ENCODE measurements at places on chromosomes 2 and 18. TPM values are rescaled to one million over a fixed set of nuclear protein-coding genes. Genes with fewer than 3 reads are reported as not detected.
A peak's percentile ranks its signal among the peaks of the same experiment; 100 is the strongest.

Gene HJURP
- not detected for total RNA-seq

Gene ATP6V1B1
- 1.2 TPM for total RNA-seq

Gene CDH2
- 7.5 TPM for total RNA-seq

Gene PARD6G
- 10.5 TPM for total RNA-seq

GRCh38 chr2:9720352-9721093 is 89.7 kb upstream of the YWHAQ start:
- no peaks in the 10 kb centered on the region for H3K4me1 ChIP-seq
- no peak overlapping the region for H3K4me3 ChIP-seq
- no peaks in the 10 kb centered on the region for H3K27me3 ChIP-seq
- no peaks in the 10 kb centered on the region for H3K36me3 ChIP-seq
- no peak for DNase-seq

GRCh38 chr2:219388907-219389156 is 1.1 kb upstream of the DNPEP start:
- DNase-seq = no peak
- H3K27ac ChIP-seq = peak overlapping the region; percentile 96
- H3K36me3 ChIP-seq = peaks cover 9% of the 10 kb centered on the region
- H3K4me3 ChIP-seq = peak overlapping the region; percentile 76
- no peaks in the 10 kb centered on the region for H3K27me3 ChIP-seq

DNA sequence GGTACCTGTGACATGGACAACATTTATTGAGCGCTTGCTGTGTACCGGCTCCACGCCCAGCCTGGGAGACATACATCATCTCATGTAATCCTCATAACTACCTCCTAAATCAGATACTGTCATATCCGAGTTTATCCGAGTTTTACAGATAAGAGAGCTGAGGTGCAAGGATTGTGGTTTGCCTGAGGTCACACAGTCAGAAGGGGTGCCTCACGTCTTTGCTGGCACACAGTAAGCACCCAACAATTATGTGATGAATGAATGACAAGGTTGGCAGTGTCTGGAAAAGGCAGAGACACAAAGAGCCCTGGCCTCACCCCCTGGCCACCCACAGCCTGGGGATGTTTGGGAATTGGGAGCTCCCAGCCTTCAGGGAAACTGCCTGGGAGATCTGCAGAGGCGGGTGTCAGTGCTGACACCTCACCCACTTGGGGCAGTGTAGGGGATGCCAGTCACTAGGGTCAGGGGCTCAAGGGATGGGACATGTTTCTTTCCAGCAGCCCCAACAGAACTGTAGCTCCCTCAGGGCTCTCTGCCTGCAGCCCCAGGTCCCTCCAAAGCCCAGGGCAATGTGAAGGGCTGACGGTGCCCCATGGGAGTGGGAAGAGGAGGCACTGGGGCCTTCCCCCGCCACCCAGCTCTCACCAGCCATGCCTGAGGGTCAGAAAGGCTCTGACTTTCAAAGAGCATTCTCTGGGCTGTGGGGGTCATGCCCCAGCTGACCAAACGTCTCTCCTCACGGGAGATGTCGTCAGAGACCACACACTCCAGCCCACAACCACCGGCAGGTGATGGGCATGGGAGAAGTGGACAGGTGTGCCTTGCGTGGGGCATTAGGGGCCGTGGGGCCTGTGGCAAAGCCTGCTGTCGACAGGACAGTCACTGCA is 157.5 kb downstream of the ZFP36L2 start:
- H3K4me1 ChIP-seq = peaks cover 45% of the 10 kb centered on the region
- H3K27ac ChIP-seq = peak overlapping the region; percentile 63
- no peak overlapping the region for H3K4me3 ChIP-seq
- no peaks in the 10 kb centered on the region for H3K36me3 ChIP-seq

DNA sequence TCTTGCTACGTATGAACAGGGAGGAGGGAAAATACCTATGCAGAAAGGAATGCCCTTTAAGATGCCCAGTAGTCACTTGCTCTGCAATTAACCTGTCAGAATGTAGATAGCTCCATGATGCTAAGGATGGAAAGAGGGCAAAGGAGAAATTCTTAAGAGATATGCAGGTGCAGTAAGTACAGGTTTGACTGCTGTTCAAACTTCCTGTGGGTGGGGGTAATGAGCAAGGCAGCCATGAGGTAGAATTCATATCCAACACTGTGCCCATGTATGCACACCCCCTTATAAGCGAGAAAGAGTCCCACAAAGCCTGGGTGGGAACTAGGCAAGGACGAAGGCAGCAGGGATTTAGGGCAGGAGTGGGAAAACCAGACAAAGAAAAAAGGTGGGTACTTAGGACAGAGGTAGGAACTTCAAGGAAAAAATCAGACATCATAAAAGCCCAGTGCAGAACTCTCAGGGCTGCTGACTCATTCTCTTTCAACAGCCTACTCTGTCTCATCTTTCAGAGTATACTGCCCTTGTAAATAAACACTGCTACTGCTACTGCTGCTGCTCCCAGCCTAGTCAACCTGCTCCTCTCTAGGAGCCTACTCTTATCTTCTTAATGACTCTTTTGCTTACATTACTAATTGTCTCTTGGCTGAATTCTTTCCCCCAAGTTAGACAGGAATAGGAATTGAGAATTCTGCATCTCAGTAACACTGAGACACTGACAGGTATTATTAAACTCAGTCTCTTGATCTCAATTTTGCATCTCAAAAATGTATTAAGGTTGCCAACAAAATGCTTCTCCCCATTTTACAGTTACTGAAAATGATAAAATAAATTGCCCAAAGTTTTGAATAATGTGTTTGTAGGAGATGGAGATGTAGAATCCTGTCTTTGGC is 189.0 kb downstream of the PTH2R start:
- no peaks in the 10 kb centered on the region for H3K27me3 ChIP-seq
- H3K36me3 ChIP-seq = no peaks in the 10 kb centered on the region

DNA sequence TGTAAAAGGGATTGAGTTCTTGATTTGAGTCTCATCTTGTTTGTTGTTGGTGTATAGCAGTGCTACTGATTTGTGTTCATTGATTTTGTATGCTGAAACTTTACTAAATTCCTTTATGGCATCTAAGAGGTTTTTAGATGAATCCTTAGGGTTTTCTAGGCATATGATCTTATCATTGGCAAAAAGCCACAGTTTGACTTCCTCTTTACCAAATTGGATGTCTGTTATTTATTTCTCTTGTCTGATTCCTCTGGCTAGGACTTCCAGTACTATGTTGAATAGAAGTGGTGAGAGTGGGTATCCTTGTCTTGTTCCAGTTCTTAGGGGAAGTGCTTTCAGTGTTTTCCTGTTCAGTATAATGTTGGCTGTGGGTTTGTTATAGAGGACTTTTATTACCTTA is 4.8 kb downstream of the ANKAR start:
- no peaks in the 10 kb centered on the region for H3K4me1 ChIP-seq
- no peak for DNase-seq
- H3K36me3 ChIP-seq = no peaks in the 10 kb centered on the region
- no peaks in the 10 kb centered on the region for H3K27me3 ChIP-seq

- no peaks in the 10 kb centered on the region for H3K36me3 ChIP-seq
- no peak overlapping the region for H3K4me3 ChIP-seq
- no peaks in the 10 kb centered on the region for H3K4me1 ChIP-seq
- DNase-seq = no peak
- no peak overlapping the region for H3K27ac ChIP-seq
These were observed 4.7 kb upstream of the PPP4R1 start for GRCh38 chr18:9619056-9619455.

DNA sequence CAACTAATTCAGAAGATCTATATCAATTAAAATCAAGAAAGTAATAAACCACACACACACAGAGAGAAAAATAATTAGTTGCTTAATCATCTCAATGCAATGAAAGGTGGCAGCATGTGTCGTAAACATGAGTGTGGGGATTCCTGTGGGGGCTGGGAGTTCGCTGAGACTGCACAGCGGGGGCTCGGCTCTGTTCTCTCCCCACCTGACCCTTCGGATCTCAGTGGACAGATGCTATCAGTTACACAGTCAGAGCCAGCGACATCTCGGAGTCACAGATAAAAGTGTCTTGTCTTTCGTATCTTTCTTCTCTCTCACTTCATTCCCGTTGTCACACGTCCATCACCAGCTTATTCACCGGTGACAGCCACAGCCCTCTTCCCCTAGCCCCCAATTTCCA is 37.1 kb downstream of the COLEC12 start:
- H3K27ac ChIP-seq = no peak overlapping the region
- peaks cover 12% of the 10 kb centered on the region for H3K4me1 ChIP-seq
- H3K36me3 ChIP-seq = no peaks in the 10 kb centered on the region
- H3K27me3 ChIP-seq = no peaks in the 10 kb centered on the region
- H3K4me3 ChIP-seq = no peak overlapping the region
- DNase-seq = no peak

GRCh38 chr2:22822835-22823234 is 562.1 kb upstream of the KLHL29 start:
- H3K36me3 ChIP-seq = no peaks in the 10 kb centered on the region
- H3K27me3 ChIP-seq = no peaks in the 10 kb centered on the region
- no peak overlapping the region for H3K4me3 ChIP-seq

- peak overlapping the region; percentile 98 for H3K27ac ChIP-seq
- H3K27me3 ChIP-seq = no peaks in the 10 kb centered on the region
- peak overlapping the region; percentile 58 for H3K4me3 ChIP-seq
- H3K4me1 ChIP-seq = peaks cover 24% of the 10 kb centered on the region
- H3K36me3 ChIP-seq = no peaks in the 10 kb centered on the region
These were observed 271 bp upstream of the RBM43 start for GRCh38 chr2:151261977-151262291.

DNA sequence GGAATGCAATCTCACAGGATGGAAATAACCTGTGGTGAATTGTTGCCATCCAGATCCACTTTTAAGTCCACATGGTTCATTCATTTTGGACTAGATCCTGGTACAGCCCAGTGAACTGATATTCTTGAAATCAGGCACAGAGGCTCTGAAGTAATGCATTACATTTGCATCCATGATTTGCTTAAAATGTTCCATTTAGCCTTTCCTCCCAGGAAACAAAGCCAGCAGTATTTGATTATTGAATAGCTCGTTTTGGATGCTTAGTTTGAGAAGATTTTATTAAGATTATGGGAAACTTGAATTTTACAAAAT is 995.8 kb upstream of the CDH2 start:
- H3K4me1 ChIP-seq = no peaks in the 10 kb centered on the region
- no peaks in the 10 kb centered on the region for H3K27me3 ChIP-seq
- no peak for DNase-seq
- no peak overlapping the region for H3K4me3 ChIP-seq
- H3K36me3 ChIP-seq = no peaks in the 10 kb centered on the region
- no peak overlapping the region for H3K27ac ChIP-seq

- DNase-seq = no peak
- no peaks in the 10 kb centered on the region for H3K4me1 ChIP-seq
- no peaks in the 10 kb centered on the region for H3K36me3 ChIP-seq
These were observed 111.1 kb upstream of the ACAA2 start for GRCh38 chr18:49924293-49924983.

DNA sequence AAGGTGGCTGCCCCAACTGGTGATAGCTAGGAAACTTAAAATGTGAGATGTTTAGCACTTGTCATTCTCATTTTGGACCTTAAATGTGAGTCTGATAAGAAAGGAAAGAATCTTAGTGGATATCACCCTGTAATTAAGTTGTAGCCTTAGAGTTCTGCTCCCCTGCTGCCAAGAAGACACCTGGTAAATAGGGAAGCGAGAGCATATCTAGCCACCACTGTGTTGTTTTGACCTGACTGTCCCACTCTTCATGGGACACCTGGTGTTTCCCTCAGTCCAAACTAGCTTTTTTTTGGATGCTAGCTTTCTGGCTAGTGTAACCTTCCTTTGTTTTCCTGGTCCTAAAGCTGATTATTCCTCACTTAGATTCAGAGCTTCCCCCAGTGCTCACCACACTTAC is 357.6 kb downstream of the RAD51AP2 start:
- no peaks in the 10 kb centered on the region for H3K36me3 ChIP-seq
- no peak overlapping the region for H3K27ac ChIP-seq
- no peaks in the 10 kb centered on the region for H3K4me1 ChIP-seq
- H3K4me3 ChIP-seq = no peak overlapping the region
- H3K27me3 ChIP-seq = no peaks in the 10 kb centered on the region
- no peak for DNase-seq

DNA sequence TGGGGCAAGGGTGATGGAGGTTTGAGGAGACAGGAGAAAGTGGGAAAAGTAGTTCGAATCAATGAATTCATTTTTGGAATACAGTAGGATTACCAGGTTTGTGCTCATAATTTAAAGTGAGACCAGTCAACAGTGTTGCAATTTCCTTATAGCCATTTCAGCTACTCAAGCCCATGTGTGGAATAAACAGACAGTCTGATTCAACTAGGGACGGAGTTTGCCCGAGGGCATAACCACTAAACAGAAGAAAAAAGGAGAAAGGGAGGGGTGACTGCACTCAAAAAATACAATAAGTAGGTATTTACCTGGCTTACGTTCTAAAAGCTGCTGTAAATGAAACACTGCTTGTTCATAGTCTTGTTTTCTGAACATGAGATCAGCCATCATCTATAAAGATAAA is 55.2 kb downstream of the TTC21B start:
- H3K4me3 ChIP-seq = no peak overlapping the region
- H3K4me1 ChIP-seq = no peaks in the 10 kb centered on the region
- no peaks in the 10 kb centered on the region for H3K27me3 ChIP-seq
- no peak for DNase-seq
- H3K27ac ChIP-seq = no peak overlapping the region
- no peaks in the 10 kb centered on the region for H3K36me3 ChIP-seq

DNA sequence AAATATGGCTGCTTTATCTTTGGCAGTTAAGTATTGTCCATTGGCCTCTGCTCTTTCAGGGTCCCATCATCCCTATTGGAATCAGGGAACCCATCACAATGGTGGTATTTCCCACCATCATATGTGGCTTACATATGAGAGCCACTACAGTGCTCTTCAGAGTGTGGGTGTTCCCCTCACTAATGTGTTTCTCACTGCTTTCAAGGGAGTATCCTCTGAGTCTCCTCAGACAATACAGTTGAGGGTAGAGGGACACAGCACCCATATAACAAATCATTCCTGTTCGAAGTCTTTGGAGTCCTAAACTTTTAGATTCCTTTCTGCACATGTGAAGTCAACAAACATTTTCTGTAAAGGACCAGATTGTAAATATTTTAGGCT is 48.8 kb upstream of the DNAJC10 start:
- H3K27me3 ChIP-seq = no peaks in the 10 kb centered on the region
- H3K4me3 ChIP-seq = no peak overlapping the region
- H3K4me1 ChIP-seq = no peaks in the 10 kb centered on the region
- H3K36me3 ChIP-seq = no peaks in the 10 kb centered on the region
- H3K27ac ChIP-seq = no peak overlapping the region
- no peak for DNase-seq

DNA sequence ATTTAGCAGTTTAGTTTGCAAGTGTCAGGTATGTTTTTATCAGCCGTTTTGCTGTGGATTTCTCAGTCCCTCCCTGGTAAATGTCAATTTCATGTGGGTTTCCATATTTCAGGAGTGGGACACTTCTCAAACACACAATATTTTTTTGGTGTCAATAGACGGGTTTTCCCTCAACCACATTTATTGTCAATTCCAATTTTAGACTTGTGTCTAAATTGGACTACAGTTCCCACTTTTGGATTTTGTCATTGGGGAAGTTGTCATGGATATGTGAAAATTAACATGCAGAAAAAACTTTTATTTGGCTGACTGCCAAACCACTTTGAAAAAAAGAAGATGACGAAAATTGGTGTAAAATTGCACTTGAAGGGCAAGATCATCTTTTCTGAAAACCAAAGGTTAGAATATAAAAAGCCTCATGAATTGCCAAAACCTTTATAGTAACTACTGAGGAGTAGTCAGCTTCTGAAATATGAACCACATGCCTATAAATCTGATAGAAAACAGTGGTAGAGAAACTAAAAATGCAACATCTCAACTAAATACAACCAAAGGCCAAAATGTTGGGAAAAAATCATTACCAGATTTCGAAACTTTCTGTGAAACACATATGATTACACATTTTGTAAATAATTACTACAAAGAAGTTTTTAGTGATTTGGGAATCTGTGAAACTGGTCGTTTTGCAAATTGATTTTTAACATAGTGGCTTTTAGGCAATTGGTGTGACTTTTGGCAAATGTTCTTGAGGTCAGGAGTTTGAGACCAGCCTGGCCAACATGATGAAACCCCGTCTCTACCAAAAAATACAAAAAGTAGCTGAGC is 106.4 kb downstream of the BCL2L11 start:
- no peak overlapping the region for H3K27ac ChIP-seq
- H3K36me3 ChIP-seq = no peaks in the 10 kb centered on the region
- DNase-seq = no peak
- H3K4me3 ChIP-seq = no peak overlapping the region

All from tibial nerve (tissue), 4 donors.